Stimulated activated CD4-positive, alpha-beta T cell treated with anti-CD3 and anti-CD28 coated beads, Interleukin-1b, Interleukin-23, amount 100 ng/mL, for 1 hour (primary cell): ENCODE measurements at places on chromosomes 11 and 22.

DNA sequence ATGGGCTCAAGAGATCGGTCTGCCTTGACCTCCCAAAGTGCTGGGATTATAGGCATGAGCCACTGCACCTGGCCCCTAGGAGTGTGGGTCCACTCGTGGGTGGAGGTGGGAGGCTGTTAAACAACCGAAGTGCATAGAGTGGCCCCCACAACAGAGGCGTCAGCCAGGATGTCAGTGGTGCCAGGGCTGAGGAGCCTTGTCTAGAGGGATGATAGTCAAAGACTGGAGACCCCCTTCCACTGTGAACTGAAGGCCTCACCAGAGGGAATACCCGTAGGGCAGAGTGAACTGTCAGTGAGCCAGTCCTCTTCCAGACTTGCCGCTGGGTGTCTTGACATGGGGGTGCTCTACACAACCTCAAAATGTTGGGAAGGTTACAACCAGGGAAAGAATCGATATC lies 38.2 kb downstream of the AP2A2 start:
- no peak for DNase-seq

- no peak for DNase-seq
Measured at GRCh38 chr11:21556926-21557325, 636.0 kb upstream of the ANO5 start.

- DNase-seq: no peak
Measured at GRCh38 chr11:122271137-122271536, 155.1 kb upstream of the BLID start.

- DNase-seq: no peak
Measured at GRCh38 chr11:65574811-65575567, 864 bp upstream of the EHBP1L1 start.

GRCh38 chr22:48799227-48799970 lies 1028.3 kb downstream of the BRD1 start:
- DNase-seq: no peak

- DNase-seq: no peak
Measured at GRCh38 chr11:119645018-119645417, 84.0 kb downstream of the NECTIN1 start.

DNA sequence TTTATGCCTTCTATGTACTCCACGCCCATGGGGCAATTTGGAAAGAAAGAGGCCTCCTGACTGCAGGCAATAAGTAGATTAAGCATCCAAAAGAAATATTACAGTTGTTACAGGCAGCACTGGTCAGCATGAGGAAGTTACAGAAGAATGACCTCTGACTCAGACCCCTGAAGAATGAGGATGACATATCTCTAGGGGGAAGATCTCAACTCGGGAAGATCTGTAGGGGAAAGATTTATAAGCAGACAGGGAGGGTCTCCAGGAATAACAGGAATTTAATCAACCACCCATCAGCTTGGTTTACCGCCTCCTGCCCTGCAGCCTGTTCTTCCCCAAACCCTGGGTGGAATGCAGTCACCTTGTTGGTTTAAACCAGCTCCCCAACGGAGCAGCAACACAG lies 58.0 kb downstream of the RCN1 start:
- no peak for DNase-seq

- DNase-seq: no peak
Measured at GRCh38 chr11:133600306-133600705, 68.0 kb upstream of the OPCML start.

DNA sequence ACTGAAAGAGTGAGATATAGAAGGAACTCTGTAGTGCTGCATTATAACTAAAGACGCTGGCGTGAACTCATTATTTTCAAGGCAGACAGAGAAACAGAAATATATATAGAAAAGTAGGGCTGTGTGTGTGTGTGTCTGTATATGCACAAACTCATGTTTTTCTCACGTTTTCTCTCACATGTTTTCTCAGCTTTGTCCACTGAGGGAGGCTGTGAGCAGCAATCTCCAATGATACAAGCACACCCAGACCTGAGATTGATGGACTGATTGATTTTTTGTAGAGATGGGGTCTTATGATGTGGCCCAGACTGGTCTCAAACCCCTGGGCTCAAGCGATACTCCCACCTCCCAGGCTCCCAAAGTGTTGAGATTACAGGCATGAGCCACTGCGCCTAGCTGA lies 122.5 kb downstream of the SERGEF start:
- no peak for DNase-seq

- DNase-seq: no peak
Measured at GRCh38 chr11:3183523-3183922, 18.4 kb upstream of the OSBPL5 start.

- no peak for DNase-seq
Measured at GRCh38 chr11:21066030-21066429, 396.6 kb downstream of the NELL1 start.

DNA sequence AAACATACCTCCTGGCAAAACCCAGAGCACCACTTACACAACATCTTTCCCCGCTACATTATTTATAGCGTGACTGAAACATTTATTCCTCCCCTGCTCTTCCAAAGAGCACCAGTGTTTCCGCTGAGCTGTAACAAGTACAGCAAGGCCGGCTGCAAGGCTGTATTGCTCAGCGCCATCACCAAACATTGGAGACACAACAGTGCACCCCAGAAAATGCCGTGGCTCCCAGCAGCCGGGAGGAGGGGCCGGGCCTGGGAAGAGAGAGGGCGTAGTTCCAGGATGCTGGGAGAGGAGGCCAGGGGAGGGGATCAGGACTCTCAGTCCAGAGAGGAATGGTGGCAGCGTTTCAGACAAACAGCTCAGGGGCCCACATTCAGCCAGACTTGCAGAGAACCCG lies 133.2 kb downstream of the DSCAML1 start:
- no peak for DNase-seq

- no peak for DNase-seq
Measured at GRCh38 chr11:121132211-121132976, 31.4 kb downstream of the TECTA start.

DNA sequence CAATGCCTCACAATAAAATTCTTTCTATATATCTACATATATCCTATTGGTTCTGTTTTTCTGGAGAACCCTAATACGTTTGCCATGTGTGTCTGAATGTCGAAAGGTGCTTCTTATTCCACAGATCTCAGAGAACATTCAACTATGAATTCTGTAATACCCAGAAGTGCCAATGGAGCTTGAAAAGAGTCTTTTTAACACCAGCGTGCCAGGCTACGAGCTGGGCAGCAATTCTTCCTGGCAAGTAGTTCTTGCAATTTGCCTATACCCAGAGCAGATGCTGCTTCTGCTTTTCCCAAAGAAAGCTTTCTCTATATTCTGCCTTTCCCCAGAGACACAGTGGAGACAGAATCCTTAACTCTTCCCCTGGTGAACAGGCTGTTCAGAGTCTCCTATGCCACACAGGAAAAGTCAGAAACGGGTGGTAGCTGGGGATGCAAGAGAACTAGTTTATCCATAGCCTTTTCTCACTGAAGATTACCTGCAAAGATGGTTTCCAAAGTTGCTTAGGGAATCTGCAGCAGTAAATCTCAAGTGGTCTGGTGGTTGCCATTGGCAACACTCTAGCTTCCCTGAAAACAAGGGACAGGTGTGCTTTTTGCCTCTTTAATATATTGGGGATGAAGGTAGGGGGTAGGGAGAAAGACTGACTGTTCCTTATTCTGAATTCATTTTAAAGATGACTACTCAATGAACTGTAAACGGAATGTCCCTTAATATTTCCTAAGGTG lies 16.8 kb upstream of the PAFAH1B2 start:
- DNase-seq: no peak

DNA sequence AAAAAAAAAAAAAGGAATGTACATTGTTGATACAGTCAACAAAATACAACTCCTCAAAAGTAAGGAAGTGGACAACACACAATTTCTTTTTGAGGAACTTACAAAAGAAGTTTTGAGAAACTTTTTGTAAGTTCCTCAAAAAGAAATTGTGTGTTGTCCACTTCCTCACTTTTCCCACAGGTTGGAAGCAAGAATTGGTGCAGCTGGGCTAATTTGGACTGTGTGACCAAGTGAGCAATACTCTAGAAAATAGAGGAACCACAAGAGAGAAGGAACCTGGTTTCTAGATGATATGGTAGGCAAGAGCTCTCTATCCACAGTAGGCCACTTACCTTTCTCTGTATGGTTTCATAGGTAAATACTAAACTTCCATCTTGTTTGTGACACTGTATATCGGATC lies 1053.8 kb downstream of the LRRC4C start:
- DNase-seq: no peak

DNA sequence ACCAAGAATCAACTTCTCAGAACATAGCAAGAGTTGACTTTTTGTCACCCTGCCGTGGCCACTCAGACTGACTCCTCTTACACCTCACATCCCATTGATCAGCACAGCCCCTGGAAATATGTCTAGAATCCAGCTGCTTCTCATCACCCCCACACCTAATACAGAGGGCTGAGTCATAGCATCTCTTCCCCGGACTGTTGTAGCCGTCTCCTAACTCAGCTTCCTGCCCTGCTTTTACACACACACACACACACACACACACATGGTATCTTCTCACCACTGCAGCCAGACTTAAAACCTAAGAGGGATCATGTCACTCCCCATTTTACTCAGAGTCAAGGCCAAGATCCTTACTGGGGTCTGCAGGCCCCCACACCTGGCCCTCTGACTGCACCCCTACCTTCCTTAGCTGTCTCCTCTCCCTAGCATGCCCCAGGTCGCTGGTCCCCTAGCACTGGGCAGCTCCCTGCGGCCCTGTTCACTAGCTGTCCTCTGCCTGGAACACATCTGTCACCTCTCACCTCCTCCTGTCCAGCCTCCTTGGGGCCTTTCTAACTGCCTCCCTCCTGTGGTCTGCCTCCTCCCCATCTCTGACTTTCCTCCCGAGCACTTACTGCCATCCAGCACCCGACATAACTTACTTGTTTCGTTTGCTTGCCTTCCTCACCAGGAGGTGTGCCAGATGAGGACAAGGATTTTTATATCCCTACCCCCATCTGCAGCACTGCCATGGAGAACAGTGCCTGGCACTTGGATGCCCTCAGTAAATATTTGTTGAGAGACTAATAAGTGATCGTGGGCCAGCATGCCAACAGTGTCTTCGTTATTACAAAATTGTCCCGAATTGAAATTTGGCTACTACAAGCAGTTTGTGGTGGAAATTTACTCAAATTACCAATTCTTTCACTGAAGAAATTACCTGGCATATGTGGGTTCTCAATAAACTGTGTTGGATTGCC lies 61.9 kb downstream of the BMAL1 start:
- DNase-seq: peak; percentile 13

GRCh38 chr11:129959687-129960086 lies 42.9 kb downstream of the PRDM10 start:
- no peak for DNase-seq

DNA sequence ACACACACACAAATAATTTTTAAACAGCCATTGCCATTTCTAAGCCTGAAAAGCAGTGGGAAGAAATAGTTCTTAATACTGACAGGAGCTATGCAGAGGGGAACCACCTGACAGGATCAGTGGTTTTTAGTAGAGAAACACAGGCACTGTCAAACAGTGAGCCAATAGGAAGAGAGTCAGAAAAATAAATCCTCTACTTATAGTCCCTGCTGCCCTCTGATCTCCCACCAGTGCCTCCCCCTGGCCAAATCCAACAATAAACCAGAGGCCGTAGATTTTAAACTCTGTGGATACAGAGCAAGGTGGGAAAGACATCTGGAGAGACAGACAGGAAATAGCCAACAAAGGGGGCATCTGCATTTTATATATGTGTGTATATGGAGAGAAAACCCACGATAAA lies 7.9 kb upstream of the OR56B4 start:
- no peak for DNase-seq

DNA sequence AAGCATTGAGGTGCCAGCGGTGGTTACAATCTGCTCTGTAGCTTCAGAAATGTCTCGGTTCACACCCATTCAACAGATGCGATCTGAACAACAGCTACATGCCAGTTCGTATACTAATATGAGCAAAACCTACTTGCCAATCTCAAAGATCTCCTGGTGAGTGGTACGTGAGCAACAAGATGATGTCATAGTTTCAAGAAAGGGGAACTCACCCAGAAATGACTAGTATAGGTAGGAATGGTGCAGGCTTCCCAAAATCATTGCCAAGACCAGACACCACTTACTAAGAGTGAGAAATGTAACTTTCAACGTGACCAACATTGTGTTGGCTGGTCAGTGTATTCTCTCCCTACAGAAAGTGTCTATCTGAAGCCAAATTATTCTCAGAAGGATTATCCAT lies 31.1 kb downstream of the OR6Q1 start:
- DNase-seq: no peak

DNA sequence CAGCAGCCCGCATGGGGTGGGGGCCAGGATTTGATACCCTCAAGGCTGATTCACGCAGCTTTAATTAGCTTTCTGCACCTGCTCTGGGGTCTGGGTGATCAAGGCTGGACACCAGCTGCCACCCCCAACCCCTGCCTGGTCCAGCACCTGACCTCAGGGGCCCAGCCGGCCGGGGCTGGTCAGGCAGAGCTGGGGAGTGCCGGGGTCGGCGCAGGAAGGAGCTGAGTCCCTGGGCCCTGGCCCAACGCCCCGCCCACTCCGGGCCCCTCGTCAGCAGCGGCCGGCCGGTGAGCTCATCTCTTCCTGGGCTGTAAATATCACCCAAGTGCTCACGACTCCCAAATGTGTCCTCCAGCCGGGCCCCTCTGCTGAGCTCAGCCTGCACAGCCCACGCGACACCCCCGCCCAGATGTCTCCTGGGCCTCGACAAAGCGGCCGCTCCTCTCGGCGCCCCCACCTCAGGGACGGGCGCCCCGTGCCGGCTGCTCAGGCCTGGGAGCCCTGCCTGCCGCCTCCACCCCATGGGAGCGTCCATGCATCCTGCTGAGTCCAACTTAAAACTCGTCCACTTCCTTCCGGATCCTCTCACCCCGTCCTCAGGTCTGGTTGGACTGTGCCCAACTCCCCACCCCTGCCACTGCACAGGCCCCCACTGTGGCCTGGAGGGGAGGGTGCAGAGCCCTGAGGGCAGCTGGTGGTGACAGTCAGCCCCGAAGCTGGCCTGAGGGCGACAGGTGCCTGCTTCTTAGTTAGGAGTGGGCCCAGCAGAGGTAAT lies 29.0 kb downstream of the RTN4R start:
- DNase-seq: no peak

- DNase-seq: no peak
Measured at GRCh38 chr11:117239295-117239694, 6.8 kb downstream of the RNF214 start.

- no peak for DNase-seq
Measured at GRCh38 chr11:86761978-86762377, 38.4 kb upstream of the PRSS23 start.
